ENCODE measurements at places on chromosomes 16 and 17. TPM values are rescaled to one million over a fixed set of nuclear protein-coding genes. Genes with fewer than 3 reads are reported as not detected.
A peak's percentile ranks its signal among the peaks of the same experiment; 100 is the strongest.

DNA sequence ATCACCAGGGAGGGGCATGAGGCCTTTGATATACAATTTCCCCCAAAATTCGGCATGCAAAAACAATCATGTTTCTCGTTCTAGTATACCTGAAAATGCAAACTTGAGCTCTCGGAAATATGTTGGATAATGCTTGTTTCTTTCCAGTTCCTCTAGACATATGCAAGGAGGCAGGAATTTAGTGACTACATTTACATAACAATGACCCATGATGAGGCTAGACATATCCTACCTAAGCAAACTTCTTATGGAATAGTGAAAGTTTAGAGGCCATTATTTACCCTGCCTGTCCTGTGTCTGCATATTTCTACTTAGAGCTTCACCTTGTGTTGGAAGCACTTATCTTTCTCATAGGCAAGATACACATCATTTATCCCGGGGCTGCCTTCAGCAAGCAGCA, 514.6 kb downstream of the KCNJ2 start:
- no peak for DNase-seq

DNA sequence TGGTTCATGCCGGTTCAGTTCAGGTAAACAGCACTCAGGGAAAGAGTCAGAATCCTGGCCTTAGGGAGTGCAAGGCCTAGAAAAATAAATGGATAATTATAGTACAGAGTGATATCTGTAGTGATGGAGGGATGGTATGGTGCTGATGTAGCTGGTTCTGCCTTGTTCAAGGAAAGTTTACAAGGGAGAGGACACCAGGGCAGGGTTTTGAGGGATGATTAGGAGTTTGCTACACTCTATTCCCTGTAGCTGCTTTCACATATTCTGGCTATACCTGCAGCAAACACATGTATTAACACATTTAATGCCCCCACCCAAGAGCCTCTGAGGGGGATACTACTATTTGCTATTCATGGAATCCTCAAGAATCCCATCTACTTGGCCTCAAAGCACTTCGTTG, 1.7 kb upstream of the NOS2 start:
- DNase-seq = no peak

DNA sequence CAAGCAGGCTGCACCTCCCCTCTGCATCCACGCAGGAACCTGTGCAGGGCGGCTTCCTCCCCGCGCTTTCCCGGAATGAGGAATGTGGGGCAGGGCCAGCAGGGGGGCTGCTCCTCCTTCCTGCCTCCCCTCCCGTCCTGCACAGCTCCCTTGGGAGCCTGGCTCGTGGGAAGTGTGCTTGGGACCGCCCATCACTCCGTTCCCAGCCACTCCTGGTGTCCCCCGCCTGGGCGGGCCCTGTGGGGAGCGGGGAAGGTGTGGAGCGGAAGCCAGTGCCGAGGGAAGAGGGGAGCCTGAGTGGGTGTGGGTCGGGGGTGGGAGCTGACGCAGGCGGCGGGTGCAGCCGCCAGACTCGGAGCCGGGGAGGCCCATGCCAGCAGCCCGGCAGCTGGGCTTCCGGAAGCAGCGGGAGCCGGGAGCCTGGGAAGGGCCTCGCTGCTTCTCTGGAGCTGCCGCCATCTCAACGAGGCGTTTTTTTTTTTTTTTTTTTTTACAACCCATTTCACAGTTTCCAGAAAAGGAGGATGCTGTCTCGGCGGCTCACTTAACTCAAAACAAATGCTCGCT, 24.1 kb downstream of the BAHCC1 start:
- peak; percentile 88 for DNase-seq

GRCh38 chr17:27475981-27476895, 20.0 kb downstream of the KSR1 start:
- DNase-seq = no peak

- DNase-seq = no peak
Measured at GRCh38 chr16:5487728-5488127, 390.1 kb upstream of the EEF2KMT start.

DNA sequence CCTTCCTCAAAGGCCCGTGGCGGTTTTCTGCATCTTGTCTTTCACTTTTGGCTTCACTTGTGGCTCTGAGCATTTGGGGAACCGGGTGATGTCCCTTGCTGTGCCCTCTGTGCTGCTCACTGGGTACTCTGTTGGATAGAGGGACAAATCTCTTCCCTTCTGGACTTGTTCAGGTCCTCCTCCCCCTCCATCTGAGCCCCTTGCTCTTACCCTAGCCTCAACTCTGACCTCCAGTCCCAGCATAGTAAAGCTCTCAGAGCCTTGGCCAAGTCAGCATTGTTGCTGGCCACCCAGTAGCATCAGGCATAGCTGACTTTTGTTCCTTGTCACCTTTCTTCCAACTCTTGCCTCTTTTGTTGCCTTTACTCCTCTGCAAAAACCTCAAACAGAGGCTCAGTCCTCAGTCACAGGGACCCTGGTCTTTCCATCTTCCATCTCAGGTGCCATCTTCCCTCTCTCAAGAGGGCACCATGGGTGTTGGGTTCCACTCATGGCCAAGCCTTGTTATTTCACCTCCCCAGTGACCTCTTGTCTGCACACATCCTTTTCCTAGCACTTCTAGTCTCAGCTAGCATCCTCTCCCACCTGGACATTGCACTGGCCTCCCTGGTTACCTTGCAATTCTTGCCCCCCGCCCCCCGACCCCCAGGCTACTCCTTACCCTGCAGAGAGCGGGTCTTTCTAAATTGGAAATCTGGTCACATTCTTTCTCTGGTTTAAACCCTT, 393 bp upstream of the PSMB10 start:
- no peak for DNase-seq

DNA sequence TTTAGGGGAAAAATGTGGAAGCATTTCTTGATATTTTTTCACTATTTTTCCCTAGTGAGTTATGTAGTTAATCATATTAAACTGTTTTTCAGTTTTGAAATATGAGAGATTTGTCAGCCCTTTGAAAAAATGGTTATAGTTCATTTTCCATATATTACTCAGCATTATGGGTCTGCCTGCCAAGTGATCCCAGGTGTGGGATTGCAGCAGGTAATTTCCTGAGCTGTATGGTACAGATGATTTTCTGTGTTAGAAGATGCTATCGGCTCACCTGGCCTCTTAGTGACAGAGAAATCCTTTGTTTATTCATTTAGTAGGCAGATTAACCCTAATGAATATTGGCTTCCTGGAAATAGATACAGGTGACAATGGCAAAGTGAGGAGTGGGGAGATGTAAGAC, 275.1 kb upstream of the TBX2 start:
- DNase-seq = no peak

DNA sequence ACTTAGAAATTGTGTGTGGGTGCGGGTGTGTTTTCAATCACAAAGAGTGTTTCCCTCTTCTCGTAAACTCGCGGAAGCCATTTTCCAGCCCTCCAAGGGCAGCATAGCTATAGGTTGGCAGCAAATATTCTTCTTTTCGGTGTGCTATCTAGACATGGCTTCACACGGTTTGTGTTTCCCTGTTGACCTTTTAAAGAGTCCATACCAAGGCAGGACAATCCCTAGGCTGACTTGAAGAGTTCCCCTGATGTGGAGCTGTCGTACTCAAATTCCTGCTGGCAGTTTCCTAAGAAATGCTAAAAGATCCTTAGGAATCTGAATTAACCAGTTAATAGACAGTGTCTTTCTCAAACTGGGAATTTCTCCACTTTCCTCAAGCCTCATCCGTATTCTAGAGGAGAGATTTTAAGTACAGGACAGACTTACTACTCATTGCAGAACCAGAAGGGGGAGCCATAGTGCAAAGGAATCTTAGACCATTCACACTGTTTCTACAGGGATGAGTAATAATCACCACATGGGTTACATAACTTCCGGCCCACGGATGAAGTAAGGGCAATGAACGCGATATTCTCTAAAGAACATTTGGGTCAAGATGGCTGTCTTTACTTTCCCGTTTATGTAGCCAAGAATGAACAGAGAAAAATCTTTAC, 288.6 kb upstream of the ELAC2 start:
- no peak for DNase-seq

GRCh38 chr17:18975597-18975996, 23.6 kb downstream of the SLC5A10 start:
- no peak for DNase-seq

GRCh38 chr16:56013962-56014552, 138.9 kb upstream of the CES5A start:
- no peak for DNase-seq

DNA sequence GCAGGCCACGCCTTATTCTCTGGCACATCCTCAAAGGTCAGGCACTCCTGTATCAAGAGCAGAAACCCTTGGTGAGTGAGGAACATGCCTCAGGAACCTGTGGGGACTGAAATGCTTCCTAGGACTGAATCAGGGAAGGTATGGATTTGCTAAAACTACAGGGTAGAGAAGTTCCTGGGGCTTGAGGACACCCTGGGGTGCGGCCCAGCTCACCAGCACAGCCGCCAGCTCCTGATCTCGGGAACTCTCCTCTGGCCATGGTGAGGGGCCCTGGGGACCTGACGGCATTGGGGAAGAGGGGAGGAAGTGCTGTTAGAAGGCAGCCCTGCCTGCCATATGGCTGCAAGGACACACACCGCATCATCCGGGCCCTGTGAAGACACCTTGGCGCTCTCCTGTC, 7.5 kb downstream of the ZSCAN10 start:
- DNase-seq = no peak

DNA sequence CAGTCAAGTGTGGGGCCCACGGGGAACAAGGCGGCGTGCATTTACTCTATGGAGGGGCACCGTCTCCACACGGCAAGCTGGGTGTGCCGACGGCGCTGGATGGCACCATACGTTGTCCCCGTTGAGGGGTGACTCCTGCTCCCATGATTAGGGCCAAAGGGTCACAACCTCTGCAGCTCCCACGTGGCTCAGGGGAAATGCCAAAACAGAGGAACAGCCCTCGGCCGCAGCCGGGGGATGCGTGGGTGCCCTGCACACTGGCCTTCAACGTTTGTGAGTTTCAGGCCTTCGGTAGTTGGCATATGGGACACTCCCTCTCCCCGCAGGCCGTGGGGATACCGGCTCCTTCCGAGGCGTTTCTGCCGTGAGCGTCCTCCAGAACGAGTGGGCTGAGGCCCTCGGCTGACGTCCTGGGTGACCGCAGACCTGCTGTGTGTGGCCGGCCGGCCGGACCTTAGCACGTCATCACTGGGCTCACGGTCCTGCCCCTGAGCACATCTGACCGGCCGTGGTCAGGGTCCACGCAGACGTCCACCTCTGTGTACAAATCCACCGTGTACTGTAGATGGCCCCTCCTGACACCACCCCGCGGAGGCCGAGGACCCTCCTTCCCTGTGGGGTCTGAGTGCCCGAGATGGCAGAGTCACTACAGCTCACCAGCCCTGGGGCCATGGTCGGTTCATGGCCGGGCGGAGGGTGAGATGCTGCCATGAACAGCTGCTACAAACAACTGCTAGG, 4.8 kb upstream of the METRNL start:
- no peak for DNase-seq

The KRT40 gene
- total RNA-seq = not detected

The TMEM100 gene
- total RNA-seq = 8.4 TPM

The MAP2K6 gene
- total RNA-seq = 10.6 TPM

The NPIPA2 gene
- 4.2 TPM for total RNA-seq

The WIPF2 gene
- total RNA-seq = 39.6 TPM

The UNC119 gene
- total RNA-seq = 37.5 TPM

The FNDC8 gene
- total RNA-seq = not detected

The CA7 gene
- not detected for total RNA-seq

The ABCA8 gene
- 32.4 TPM for total RNA-seq

The TPSD1 gene
- 5.0 TPM for total RNA-seq

The BLTP2 gene
- total RNA-seq = 210 TPM

The THAP11 gene
- total RNA-seq = 22.8 TPM

All from ureter (tissue), 1 donor.